ENCODE measurements at places on chromosomes 2 and 18.

DNA sequence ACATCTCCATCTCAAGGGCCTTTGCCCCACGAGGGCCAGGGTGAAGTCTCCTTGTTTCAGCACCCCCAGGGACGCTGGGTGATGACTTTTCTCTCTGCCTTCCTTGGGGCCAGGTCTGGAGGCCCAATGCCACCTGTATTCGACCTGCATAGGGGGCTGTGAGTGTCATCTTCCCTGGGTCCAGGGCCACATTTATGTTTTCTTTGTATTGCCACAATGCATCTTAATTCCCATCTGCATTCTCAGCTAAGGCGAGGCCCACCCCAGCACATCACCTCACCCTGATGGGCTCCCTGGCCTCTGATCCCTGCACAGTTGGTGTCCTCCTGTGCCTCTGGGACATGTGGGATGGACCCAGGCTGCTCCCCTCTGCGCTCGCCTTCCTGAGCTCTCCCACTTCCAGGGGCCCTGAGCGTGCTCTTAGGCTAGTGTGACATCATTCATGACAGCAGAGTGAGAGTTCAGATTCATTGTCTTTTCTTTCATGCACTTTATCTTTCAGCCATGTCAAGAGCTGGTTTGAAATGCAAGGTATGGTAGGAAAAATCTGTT is 122.0 kb upstream of the COPS8 start:
- DNase-seq = no peak

DNA sequence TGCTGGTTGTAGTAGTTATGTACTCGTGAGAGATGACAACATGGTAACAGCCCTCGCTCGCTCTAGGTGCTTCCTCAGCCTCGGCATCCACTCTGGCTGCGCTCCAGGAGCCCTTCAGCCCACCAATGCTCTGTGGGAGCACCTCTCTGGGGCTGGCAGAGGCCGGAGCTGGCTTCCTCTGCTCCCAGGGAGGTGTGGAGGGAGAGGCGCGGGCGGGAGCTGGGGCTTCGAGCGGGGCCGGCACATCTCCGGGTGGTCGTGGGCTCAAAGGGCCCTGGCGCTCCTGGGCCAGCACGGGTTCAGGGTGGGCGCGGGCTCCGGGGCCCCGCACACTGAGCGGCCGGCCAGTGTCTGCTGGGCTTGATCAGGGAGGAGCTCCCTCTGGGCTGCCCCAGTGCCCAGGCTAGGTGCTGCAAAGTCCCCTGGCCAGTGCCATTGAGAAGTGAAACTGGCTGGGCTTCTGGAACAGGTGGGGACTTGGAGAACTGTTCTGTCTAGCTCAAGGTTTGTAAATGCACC is 1012.1 kb downstream of the CNTNAP5 start:
- DNase-seq = no peak

DNA sequence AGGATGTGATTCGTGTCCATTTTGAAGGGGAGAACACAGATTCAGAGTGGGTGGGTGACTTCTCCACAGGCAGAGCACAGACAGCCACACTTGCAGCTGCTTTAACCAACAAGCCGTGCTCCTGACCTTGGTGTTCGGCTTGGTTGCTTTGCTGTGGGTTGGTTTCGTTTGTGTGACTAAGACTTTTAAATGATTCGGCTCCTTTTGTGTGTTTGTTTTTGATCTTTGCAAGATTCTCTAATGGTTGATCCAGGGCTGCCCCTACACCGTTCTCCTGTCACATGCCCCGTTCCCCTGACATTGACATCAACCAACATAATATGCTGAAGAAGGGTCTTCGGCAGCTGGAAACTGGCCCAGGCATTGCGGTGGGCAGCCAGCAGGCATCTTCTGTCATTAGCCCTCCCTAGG is 95.9 kb upstream of the MBOAT2 start:
- DNase-seq = no peak

DNA sequence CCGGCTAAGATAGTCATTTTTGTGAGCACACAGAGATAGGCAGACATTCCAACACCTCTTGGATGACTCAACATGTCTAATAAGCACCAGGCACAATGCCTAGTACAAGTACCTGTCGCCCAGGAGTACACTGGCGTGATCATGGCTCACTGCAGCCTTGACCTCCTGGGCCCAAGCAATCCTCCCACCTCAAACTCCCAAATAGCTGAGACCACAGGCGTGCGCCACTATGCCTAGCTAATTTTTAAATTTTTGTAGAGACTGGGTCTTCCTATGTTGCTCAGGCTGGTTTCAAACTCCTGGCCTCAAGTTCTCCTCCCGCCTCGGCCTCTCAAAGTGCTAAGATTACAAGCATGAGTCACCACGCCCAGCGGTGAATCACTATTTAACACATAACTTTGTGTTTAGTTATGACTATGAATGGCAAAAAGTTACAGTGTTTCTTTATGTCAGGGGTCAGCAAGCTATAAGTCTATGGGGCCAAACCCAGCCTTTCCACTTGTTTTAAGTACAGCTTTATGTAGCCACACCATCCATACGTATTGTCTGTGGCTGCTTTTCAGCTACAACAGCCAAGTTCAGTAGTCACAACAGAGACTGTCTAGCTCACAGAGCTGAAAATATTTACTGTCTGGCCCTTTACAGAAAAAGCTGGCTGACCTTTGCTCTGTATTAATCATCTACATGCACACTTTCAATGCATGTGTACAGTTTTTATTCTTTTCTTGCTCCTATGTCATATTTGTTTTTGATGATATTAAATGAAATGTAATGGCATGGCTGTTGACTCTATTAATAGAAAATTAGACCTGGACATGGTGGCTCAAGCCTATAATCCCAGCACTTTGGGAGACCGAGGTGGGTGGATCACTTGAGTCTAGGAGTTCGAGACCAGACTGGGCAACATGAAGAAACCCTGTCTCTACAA is 18.7 kb downstream of the ORC2 start:
- DNase-seq = no peak

DNA sequence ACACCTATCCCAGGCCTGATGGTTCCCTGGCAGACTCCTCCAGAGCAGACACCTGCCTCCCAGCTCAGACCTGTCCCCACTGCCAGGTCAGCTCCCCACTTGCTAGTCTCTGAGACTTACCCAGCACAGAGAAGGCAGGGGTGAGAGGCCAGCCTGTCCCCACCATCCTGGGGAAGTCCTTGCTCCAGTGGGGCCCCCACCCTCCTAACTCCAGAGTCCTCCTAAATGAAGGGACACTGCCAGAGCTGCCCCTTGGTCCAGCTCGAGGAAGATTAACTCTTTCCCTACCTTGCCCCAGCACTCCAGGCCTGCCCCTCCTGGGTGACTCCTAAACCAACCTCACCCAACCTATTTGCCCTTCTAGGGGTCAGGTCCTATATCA is 30.4 kb upstream of the TNS1 start:
- DNase-seq = no peak

- no peak for DNase-seq
Measured at GRCh38 chr2:125634662-125635061, 1021.3 kb upstream of the GYPC start.

- DNase-seq = no peak
Measured at GRCh38 chr2:217086038-217086522, 226.2 kb upstream of the TNP1 start.

DNA sequence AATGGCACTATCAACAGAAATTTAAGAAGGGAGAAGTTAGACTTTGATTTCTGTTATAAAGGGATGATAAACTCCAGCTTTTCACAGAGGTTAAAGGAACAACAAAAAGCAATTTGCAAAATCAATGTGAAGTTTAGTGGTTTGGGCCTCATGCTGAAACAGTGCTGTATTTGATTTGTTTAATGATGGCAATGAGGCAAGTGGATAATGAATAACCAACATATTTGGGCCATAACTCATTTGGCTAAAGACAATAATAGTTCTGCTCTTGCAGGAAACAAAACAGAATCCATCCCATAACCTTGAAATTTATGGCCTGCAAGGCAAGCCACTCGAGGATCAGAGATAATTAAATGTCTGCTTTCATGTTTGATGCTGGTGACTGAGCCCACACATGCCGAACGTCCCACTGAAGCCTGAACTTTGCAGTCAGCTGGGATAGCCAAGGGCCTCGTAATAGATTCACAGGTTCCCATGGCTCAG is 56.5 kb downstream of the TPGS2 start:
- no peak for DNase-seq

DNA sequence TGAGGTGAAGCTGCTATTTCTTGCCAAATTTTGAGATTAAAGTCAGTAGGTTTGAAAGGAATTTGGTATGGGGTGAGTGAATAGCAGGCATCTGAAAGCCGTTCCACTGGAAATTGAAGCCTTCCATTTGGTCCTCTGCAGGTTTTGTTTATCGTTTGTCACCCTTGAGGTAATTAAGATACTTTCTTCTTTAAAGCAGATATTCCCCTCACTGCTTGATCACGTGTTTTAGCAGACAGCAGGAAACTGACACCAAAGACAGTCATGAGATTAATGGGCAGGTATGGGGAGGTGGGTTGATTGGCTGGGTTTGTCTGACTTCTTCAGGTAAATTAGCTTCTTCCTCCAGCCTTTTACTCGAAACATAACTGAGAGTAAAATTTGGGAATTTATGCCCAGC is 10.7 kb downstream of the LPIN1 start:
- no peak for DNase-seq

- no peak for DNase-seq
Measured at GRCh38 chr18:11368020-11368419, 218.7 kb upstream of the PIEZO2 start.

DNA sequence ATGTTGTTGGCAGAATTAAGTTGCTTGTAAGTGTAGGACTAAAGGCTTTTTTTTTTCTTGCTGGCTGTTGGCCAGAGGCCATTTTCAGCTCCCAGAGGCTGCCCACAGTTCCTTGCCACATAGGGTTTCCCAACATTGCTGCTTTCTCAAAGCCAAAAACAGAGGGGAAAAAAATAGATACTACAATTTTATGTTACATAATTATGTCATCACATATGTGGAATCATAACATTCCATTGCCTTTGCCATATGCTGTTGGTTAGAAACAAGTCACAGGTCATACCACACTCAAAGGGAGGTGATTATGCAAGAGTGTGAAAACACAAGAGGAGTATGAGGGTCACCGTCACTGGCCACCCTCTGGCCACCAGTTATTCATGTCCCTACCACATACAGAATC is 154.5 kb downstream of the RTN4 start:
- DNase-seq = no peak

- no peak for DNase-seq
Measured at GRCh38 chr2:165536851-165537499, 67.5 kb downstream of the CSRNP3 start.

DNA sequence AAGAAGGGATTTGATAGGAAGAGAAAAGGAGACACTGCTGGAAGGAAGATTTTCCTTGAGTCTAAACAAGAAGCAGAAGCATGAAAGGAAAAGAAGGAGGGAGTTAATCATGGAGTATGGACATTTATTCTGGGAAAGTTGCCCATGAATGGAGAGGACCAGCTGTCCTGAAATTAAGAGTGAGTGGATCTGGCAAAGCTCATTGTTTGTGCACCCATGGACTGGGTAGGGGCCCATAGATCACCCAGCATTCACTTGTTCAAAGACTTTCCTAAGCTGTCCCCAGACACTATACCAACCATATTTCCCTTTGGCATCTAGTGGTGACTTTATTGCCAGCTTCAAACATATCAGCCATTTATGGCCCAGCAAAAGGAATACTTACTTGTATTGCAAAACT is 422.7 kb downstream of the FBXO15 start:
- DNase-seq = no peak

- no peak for DNase-seq
Measured at GRCh38 chr2:218607436-218608115, at the start of gene PLCD4. Gene PLCD4 (plus strand): TSS chr2:218607899. CDS start chr2:218615740, 7,841 bp downstream.

DNA sequence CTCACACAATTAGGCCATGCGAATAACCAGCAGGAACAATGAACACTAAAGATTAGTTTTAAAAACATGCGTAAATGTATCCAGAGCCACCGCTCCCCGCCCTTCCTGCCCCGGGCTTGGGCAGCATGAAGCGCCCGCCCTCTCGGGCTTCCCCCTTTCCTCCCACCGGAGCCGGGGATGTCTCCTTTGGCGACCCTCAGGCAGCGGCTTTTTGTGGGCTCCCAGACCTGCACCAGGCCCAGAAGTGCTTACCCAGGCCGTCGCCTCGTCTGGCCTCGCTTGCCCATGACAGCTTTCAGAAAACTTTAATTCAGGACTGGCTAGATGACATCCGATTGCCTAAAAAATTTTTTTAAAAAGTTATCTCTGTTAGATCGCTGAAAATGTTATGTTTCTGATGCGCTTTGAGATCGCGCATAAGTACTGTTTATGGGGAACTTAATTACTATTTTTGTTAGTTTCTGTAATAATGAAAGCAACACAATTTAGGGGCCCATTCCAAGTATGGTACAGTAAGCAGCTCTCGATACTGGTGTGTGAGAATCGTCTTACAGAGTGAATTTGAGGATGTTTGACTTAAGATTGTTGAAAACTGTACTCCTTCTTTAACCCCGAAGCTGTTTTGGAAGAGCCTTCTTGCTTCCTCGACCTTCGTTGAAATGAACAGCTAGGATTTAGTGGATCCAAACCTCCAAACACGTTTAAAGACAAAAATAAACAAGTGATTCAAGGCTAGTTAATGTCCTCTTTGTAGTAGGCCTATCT is 1.1 kb downstream of the MAP3K20 start:
- DNase-seq = no peak

DNA sequence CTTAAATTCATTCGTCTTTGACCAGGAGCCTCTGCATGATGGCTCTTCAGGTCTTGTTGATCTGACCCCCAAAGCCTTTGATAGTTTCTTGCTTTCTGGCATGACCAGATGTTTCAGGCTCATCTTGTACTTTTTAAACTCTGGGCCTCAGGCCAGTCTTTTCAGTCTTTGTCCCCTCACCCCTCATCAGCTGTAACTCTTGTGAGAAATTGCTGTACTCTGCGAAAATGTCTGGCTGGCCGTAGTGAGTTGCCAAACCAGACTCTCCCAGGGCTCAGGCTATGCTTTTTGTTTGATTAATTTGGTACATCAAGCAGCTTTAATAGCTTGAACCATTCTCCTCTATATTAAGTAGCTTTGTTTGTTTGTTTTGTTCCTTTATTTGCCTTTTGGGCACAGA is 75.9 kb downstream of the BABAM2 start:
- no peak for DNase-seq

- DNase-seq = no peak
Measured at GRCh38 chr2:46970334-46971288, 55.0 kb upstream of the MCFD2 start.

GRCh38 chr2:232723027-232723426 is 25.9 kb downstream of the GIGYF2 start:
- no peak for DNase-seq

DNA sequence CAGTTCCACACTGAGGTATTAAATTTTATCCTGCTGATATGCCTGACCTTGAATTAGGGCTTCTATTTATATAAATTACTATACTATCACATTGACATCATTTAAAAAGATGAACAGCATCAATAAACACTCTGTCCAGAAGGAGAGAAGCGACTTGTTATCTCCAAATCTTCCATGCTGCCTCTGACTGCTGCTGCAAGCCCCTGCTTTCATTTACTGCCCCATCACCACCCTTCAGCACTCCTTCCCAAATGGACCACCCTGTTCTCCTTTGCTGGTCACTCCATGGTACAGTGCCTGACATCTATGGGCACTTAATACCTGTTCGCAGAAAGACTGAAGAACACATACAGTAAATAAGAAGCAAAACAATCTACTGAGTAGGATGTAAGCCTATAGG is 48.1 kb downstream of the KLF7 start:
- no peak for DNase-seq
